ENCODE measurements at places on chromosomes 6 and 20. TPM values are rescaled to one million over a fixed set of nuclear protein-coding genes. Genes with fewer than 3 reads are reported as not detected.

- DNase-seq: no peak
- no peak overlapping the region for H3K4me3 ChIP-seq
- no peaks in the 10 kb centered on the region for H3K36me3 ChIP-seq
- H3K27me3 ChIP-seq: no peaks in the 10 kb centered on the region
- peaks cover 3% of the 10 kb centered on the region for H3K4me1 ChIP-seq
Measured at GRCh38 chr6:139764498-139764986, 390.1 kb upstream of the CITED2 start.

RRAGD gene
- 17.8 TPM for total RNA-seq

- no peaks in the 10 kb centered on the region for H3K36me3 ChIP-seq
- no peaks in the 10 kb centered on the region for H3K27me3 ChIP-seq
- H3K4me1 ChIP-seq: no peaks in the 10 kb centered on the region
- peak; percentile 63 for DNase-seq
Measured at GRCh38 chr20:40991181-40991889, 37.3 kb upstream of the TOP1 start.

TUBB2B gene
- 6.3 TPM for total RNA-seq

HCRTR2 gene
- not detected for total RNA-seq

RNF182 gene
- total RNA-seq: 0.60 TPM

GRCh38 chr6:119727504-119728219 lies 378.1 kb upstream of the MAN1A1 start:
- no peaks in the 10 kb centered on the region for H3K27me3 ChIP-seq
- no peak overlapping the region for H3K4me3 ChIP-seq
- no peak overlapping the region for H3K27ac ChIP-seq
- no peaks in the 10 kb centered on the region for H3K4me1 ChIP-seq
- H3K36me3 ChIP-seq: no peaks in the 10 kb centered on the region

UNC93A gene
- total RNA-seq: not detected

GRCh38 chr6:19322691-19323485 lies 514.3 kb upstream of the ID4 start:
- no peak for DNase-seq
- H3K27ac ChIP-seq: no peak overlapping the region

DNA sequence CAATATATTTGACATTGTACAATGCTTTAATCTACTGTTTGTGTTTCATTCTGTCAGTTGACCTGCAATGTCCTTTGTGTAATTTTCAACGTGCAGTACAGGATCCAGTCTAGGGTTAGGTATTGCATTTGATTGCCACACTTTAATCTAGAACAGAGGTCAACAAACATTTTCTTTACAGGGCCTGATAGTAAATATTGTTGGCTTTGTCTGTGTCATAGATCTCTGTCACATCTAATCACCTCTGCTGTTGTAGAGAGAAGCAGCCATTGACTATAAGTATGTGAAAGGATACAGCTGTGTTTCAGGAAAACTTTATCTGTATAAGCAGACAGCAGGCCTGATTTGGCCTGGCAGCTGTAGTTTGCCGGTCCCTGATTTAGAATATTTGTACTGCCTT lies 39.3 kb downstream of the ATRN start:
- no peak overlapping the region for H3K4me3 ChIP-seq
- H3K27me3 ChIP-seq: no peaks in the 10 kb centered on the region
- H3K27ac ChIP-seq: no peak overlapping the region
- no peaks in the 10 kb centered on the region for H3K4me1 ChIP-seq
- DNase-seq: no peak
- H3K36me3 ChIP-seq: no peaks in the 10 kb centered on the region

DNA sequence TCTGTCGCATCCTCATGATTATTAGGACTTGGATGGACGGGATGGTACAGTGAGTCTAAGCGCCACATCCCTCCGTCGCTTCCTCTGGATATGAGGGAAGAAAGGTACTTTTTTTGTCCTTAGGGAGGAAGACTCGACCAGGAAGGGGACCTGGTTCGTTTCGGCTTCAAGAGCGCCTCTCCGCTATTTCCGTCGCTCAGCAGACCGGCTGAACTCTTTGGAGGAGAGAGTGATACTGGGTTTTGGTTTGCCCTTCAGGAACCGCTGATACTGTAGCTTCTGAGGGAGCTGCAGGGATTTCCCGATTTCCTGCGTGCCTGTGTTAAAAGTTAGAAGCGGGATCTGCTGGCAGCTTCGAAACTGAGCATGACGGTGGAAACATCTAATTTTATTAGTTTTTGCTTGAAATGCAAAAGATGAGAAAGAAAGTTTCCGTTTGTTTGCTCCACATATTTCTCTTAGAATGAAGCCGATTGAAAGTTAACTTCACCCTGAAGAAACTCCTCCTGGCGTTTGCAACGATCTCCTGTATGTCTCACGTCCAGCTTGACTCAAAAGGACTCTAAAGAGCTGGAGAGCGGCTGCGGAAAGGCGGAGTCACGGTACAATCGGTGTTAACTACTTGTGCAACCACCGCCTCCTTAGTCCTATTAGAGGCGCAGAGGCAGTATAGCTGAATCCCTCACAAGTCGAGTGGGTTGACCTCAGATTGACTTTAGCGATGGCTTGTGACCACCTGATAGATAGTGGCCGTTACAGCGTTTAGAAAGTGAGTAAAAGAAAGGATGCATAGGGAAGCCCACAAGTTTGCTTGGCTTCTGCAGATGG lies 129.4 kb downstream of the TRIM27 start:
- no peaks in the 10 kb centered on the region for H3K27me3 ChIP-seq
- H3K4me3 ChIP-seq: no peak overlapping the region
- DNase-seq: no peak
- no peaks in the 10 kb centered on the region for H3K4me1 ChIP-seq

C20orf141 gene
- total RNA-seq: not detected

DNA sequence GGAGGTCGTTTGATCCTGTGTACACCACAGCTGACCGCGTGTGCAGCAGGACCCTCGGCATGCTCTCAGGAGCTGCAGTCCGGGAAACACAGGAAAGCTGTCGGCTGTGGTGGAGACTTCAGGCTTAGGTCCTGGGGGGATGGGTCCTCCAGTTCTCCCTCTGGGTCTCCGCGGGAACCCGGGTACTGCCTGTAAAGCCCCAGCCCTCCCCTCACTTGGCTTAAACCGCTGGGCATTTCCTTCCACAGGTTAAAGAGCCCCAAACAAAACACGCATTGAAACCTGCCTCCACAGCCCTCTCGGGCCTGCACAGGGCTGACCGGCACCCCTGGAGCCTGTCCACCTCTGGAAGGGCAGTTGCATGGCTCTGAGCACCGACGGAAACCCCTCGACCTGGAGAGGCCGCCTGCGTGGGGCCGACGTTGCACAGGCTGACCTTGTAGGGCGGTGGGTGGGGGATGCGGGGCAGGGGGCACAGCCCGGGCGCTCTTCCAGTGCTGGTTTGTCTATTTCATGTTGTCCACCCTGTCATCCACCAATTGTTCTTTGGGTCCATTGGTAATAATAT lies 59.1 kb downstream of the DACT2 start:
- DNase-seq: no peak
- H3K4me1 ChIP-seq: no peaks in the 10 kb centered on the region
- H3K4me3 ChIP-seq: no peak overlapping the region
- H3K27ac ChIP-seq: no peak overlapping the region

BMP5 gene
- total RNA-seq: 1.5 TPM

- H3K36me3 ChIP-seq: peaks cover 5% of the 10 kb centered on the region
- no peaks in the 10 kb centered on the region for H3K27me3 ChIP-seq
- H3K4me3 ChIP-seq: no peak overlapping the region
- no peak overlapping the region for H3K27ac ChIP-seq
Measured at GRCh38 chr20:37774156-37774555, 80.3 kb downstream of the CTNNBL1 start.

ANGPT4 gene
- total RNA-seq: 0.33 TPM

ZNF341 gene
- 3.1 TPM for total RNA-seq

DNA sequence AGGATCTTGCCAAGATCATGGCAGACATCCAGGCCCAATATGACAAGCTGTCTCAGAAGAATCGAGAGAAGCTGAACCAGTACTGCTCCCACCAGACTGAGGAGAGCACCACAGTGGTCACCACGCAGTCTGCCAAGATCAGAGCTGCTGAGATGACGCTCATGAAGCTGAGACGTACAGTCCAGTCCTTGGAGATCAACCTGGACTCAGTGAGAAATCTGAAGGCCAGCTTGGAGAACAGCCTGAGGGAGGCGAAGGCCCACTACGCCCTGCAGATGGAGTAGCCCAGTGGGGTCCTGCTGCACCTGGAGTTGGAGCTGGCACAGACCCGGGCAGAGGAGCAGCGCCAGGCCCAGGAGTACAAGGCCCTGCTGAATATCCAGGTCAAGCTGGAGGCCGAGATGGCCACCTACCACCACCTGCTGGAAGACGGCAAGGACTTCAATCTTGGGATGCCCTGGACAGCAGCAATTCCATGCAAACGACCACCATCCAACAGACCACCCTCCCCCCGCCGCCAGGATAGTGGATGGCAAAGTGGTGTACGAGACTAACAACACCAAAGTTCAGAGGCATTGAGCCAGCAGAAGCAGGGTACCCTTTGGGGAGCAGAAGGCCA lies 44.7 kb upstream of the GRM4 start:
- no peaks in the 10 kb centered on the region for H3K27me3 ChIP-seq
- no peak overlapping the region for H3K27ac ChIP-seq
- H3K36me3 ChIP-seq: no peaks in the 10 kb centered on the region

- H3K27me3 ChIP-seq: no peaks in the 10 kb centered on the region
- H3K4me3 ChIP-seq: peak overlapping the region; percentile 90
- DNase-seq: no peak
Measured at GRCh38 chr20:53595018-53595378, 1.4 kb upstream of the ZNF217 start.

GRCh38 chr6:31498748-31499147 lies 803 bp downstream of the MICB start:
- H3K27ac ChIP-seq: no peak overlapping the region
- H3K4me1 ChIP-seq: peaks cover 1% of the 10 kb centered on the region
- H3K4me3 ChIP-seq: no peak overlapping the region

DNA sequence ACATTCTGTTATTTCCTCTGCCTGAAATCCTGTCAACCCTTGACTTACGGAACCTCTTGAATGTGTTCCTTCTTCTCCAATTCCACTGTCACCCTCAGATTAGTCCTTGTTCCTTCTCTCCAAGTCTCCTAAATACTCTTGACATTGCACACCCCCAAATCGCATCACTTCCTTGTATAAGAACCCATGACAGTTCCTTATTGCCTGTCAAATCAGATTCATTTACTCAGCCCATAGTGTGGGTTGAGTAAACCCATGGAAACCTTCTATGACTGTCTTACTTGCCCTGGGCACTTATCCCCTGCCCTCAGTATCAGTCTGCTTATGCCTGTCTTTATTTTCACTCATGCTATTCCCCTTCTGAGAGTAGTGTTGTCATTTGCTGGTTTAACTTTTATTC lies 40.5 kb downstream of the ARMC2 start:
- no peaks in the 10 kb centered on the region for H3K27me3 ChIP-seq
- H3K4me1 ChIP-seq: no peaks in the 10 kb centered on the region
- H3K27ac ChIP-seq: no peak overlapping the region
- no peaks in the 10 kb centered on the region for H3K36me3 ChIP-seq
- H3K4me3 ChIP-seq: no peak overlapping the region

WFDC5 gene
- not detected for total RNA-seq

OR2H2 gene
- not detected for total RNA-seq

PRKN gene
- 17.3 TPM for total RNA-seq

GATA5 gene
- total RNA-seq: 1.6 TPM

DNA sequence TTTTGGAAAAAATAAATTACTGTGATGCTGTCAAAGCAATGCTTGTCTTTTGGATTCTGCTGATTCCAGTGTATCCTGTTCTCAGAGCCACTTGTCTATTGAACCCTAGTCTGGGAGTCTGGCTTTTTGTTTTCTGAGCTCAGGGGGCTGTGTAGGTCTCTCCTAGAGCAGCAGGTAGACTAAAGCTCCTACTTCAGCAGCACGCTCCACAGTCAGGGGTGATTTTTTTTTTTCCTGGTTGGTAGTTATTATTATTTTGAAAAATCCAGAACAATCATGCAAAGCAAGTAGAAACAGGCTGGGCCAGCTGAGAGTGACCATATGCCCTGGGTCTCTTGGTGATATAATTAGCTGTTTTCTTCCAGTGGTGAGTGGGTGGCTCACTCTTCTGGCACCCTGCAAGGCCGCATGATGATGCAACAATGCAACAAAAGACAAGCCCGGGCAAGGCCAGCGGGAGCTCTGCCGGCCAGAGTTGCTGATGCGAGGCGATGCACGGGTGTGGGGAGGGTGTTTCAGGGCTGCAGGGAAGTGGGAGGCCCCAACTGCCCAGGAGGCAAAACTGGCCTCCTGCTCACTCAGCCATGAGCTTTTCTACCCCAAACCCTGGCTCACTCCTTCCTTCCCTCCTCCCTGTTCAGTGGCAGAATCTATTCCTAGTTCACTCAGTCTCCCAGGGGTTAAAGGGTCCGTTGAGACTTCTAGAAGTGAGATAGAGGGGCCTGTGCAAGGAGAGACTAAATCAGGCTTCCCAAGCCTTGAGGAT lies 11.5 kb upstream of the CDKN1A start:
- no peaks in the 10 kb centered on the region for H3K4me1 ChIP-seq
- no peaks in the 10 kb centered on the region for H3K27me3 ChIP-seq
- H3K4me3 ChIP-seq: no peak overlapping the region
- H3K27ac ChIP-seq: peak overlapping the region; percentile 13

DNA sequence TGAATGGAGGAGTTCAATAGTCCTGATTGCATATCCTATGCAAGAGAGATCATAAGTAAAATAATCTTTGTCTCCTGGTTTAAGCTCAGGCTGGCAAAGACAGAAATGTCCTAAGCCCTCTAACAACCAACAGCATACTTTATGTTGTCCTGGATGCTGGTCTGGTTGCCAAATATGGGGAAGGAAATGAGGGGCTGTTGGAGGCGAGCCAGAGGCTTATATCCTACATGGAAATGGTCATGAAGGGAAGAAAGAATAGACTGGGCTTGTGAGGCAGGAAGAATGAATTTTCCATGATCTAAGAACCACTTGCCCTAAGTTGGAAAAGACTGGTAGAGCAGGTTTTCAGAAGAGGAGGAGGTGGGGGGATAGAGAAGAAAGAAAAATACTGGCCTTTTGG lies 237.1 kb downstream of the SMOC2 start:
- H3K36me3 ChIP-seq: no peaks in the 10 kb centered on the region
- H3K4me1 ChIP-seq: no peaks in the 10 kb centered on the region
- no peak overlapping the region for H3K4me3 ChIP-seq
- DNase-seq: no peak
- H3K27ac ChIP-seq: no peak overlapping the region
